Activated CD4-positive, alpha-beta T cell treated with anti-CD3 and anti-CD28 coated beads, Interleukin-2, Interleukin-4, amounts not matched to agents 100 ng/mL and 50 ng/mL, durations not matched to agents 16 hours and 8 hours (primary cell): ENCODE measurements at places on chromosomes 16 and 17.

- DNase-seq = no peak
Measured at GRCh38 chr16:65413861-65414260, 292.0 kb upstream of the CDH11 start.

DNA sequence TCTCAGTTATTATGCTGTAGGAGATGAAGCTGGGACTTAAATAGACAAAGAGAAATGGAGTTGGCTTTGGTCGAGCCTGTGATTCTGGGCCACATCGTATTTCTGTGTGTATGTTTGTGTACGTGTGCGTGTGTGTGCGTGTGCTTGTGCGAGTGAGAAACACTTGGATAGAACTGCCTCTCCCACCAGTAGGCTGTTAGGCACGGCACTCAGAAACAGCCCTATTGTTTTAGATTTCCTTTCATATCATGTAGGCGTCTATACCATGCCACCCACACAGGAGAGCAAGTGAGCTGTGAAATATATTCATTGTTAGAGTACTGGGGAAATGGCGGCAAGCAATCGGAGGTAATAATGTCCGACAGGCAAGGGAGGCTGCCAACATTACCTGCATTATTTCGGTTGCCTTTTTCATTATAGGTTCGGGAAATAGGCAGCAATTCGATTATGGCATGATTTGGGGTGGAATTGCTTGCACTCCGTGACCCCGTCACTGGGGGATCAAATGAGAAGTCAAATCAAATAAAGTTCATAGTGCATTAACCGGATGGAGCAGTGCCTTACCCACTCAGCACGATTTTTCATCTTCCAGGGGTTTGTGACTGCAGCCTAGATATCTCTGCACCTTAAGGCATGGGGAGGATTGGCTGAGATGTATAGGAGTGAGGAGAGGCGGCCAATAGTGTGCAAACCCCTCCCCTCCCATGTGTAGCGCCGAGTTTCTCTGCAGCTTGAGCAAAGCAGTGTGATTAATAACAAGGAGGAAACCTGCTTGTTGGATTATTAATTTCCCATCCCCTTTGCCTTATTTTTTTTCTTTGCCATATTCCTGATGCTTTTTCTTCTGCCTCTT is 89.6 kb downstream of the RBFOX1 start:
- DNase-seq = no peak

DNA sequence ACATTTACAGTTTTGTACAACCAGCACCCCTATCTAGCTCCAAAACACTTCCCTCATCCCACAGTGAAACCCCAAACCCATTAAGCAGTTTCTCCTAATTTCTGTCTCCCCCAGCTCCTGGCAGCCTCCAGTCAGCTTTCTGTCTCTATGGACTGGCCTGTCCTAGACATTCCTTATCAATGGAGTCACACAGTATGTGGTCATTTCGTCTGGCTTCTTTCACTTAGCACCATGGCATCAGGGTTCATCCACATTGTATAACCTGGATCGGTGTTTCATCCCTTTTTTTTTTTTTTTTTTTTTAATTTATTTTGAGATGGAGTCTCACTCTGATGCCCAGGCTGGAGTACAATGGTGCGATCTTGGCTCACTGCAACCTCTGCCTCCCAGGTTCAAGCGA is 68.5 kb downstream of the ZDHHC7 start:
- no peak for DNase-seq

- DNase-seq = no peak
Measured at GRCh38 chr17:17900615-17901520, 64.1 kb upstream of the SREBF1 start.

- no peak for DNase-seq
Measured at GRCh38 chr17:8479431-8479947, 43.8 kb downstream of the NDEL1 start.

DNA sequence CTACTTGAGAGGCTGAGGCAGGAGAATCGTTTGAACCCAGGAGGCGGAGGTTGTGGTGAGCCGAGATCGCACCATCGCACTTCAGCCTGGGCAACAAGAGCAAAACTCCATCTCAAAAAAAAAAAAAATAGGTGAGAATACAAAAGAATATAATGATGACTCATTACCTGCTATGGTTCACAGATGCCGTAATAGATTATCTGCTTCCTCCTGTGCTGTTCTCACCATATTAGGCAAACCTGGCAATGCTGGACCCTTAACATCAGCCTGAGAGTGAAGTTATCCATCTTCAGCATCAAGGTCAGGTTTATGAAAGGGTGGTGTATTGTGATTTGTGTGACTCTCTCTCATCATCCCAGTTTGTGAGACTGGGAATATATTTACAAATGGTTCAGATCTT is 271.3 kb upstream of the CPHXL start:
- no peak for DNase-seq

DNA sequence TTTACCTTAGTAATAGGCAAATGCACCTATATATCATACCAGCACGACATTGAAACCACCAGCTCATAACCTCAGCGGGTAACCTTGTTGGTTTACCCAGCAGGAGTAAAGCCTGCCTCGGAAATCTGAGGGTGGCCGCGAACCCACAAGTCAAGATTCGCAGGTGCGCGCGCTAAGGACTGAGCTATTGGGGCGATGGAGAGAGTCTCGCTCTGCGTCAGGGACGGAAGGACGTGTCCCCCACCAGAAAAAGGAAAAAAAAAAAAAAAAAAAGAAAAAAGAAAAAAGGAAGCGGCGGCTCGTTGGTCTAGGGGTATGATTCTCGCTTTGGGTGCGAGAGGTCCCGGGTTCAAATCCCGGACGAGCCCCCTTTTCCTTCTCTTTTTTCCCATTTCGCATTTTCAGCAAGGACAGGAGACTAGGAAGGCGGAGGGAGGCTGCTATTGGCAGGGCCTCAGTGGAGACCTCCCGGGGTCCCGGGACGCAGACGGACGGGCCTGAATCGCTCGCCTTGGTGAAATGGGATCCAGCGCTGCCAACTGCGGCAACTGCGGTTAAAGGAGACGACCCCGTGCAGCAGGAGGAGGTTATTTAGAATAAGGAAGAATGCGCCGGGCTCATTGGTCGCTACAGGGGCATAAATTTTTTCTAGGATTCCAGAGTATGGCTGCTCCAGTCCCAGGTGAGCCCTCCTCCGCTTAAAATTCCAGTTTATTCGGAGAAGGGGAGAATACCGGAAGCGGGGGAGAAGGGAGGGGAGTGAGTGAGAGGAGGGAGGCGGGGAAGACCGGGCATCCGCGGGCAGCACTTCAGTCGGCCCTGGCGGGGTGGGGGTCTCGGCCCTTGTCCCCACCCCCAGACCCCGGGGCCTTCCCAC is at the start of gene OR1F1:
Gene OR1F1 (plus strand): TSS at position 407 of the 877 bp plus-strand sequence.
- DNase-seq = peak; percentile 93

- no peak for DNase-seq
Measured at GRCh38 chr17:51355441-51356410, 95.4 kb downstream of the UTP18 start.

GRCh38 chr17:17727111-17727659 is 45.9 kb downstream of the RAI1 start:
- DNase-seq = no peak

GRCh38 chr17:32795339-32795979 is 81.5 kb downstream of the MYO1D start:
- DNase-seq = no peak
